ENCODE measurements at places on chromosomes 2 and 18. TPM values are rescaled to one million over a fixed set of nuclear protein-coding genes. Genes with fewer than 3 reads are reported as not detected.

Gene DLX2
- not detected for total RNA-seq

Gene PREB
- total RNA-seq = 70.1 TPM

Gene GPR155
- 9.2 TPM for total RNA-seq

Gene MLPH
- 40.9 TPM for total RNA-seq

Gene DLX1
- total RNA-seq = not detected

Gene SULT1C3
- total RNA-seq = not detected

Gene PFN4
- total RNA-seq = 2.0 TPM

Gene CD8A
- not detected for total RNA-seq

Gene ZNF892
- 1.2 TPM for total RNA-seq

Gene BUB1
- 57.4 TPM for total RNA-seq

Gene ANKRD30BL
- not detected for total RNA-seq

Gene ACTG2
- total RNA-seq = 12.4 TPM

Gene LANCL1
- total RNA-seq = 52.8 TPM

Gene TMEM247
- not detected for total RNA-seq

Gene OSR1
- 2.3 TPM for total RNA-seq

Gene SPHKAP
- total RNA-seq = not detected

Gene PCARE
- not detected for total RNA-seq

Gene ALPI
- total RNA-seq = not detected

Gene TANC1
- total RNA-seq = 13.6 TPM

Gene NYAP2
- not detected for total RNA-seq

Gene CNDP1
- total RNA-seq = not detected

Gene MC5R
- not detected for total RNA-seq

Gene SPOPL
- total RNA-seq = 7.8 TPM

Gene VWA3B
- not detected for total RNA-seq

Gene MREG
- total RNA-seq = 1.1 TPM

Gene CNGA3
- not detected for total RNA-seq

Gene CFAP210
- total RNA-seq = not detected

Gene LONRF2
- 0.53 TPM for total RNA-seq

Gene TBR1
- not detected for total RNA-seq

Gene ATOH8
- total RNA-seq = 7.4 TPM

Gene EIF2AK2
- total RNA-seq = 27.6 TPM

Gene WDFY1
- total RNA-seq = 65.2 TPM

Gene EPHA4
- 7.8 TPM for total RNA-seq

Measured in myometrial cell (primary cell).